ENCODE measurements at places on chromosomes 7 and 10.
A peak's percentile ranks its signal among the peaks of the same experiment; 100 is the strongest.

GRCh38 chr7:4742051-4742573 is 33.3 kb upstream of the AP5Z1 start:
- DNase-seq, result peak; percentile 20

GRCh38 chr10:18381679-18382078 is 241.5 kb downstream of the CACNB2 start:
- no peak for DNase-seq

DNA sequence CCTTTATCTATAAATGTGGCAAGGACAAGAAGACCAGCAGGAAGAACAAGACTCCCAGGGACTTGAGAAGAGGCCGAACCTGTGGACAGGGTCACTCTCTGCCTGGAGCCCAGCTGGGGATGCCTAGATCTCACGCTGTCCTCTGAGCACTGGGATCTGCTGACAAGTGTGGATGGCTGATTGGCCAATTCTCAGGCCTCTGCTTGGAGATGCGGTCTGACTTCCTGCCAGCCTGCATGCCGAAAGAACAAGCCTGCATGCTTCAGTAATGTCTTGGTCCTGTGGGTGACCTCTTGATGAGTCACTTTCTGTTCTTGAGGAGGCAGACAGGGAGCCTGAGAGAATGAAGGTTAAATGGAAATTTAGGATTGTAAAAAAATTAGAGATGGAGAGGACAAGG is 84.7 kb downstream of the TMEM178B start:
- DNase-seq, result no peak

DNA sequence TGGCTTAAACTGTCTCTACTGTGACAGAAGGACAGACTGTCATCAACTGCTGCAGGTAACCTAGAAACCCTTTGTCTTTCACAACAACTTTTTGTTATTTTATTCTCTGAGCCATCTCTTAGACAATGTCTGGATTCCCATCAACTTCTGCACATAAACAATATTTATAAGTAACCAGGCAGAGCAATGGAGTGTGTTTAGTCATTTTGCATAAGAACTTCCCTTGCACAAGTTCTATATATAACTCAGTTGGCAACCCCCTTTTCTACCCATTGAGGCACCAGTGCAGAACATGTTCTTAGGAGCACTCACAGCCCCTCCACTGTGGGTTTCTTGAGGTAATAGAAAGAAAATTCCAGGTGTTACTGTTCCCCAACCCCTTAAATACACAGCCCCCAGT is 65.0 kb upstream of the IL6 start:
- DNase-seq, result no peak
